ENCODE measurements at places on chromosomes 4 and X.
A peak's percentile ranks its signal among the peaks of the same experiment; 100 is the strongest.

GRCh38 chrX:115018040-115018647 is 728 bp upstream of the IL13RA2 start:
- DNase-seq = no peak

- DNase-seq = no peak
These were observed 361.8 kb downstream of the TEX13C start for GRCh38 chrX:125681507-125681906.

DNA sequence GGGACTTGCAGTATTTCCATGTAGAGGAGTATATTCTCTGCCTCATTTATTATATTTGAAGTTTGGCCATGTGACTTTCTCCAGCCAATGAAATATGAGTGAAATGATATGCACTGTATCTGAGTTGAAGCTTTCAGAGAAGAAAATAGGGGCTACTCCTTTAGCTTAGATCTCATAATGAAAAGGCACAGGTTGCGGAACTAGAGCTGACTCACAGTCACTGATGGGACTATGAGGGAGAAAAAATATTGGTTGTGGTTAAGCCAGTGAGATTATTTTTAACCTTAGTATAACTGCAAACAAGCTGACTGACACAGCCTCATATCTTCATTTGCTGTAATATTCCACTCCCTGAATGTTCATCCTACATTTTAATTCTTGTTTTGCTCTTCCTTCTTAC is 1104.3 kb downstream of the RPA4 start:
- no peak for DNase-seq

DNA sequence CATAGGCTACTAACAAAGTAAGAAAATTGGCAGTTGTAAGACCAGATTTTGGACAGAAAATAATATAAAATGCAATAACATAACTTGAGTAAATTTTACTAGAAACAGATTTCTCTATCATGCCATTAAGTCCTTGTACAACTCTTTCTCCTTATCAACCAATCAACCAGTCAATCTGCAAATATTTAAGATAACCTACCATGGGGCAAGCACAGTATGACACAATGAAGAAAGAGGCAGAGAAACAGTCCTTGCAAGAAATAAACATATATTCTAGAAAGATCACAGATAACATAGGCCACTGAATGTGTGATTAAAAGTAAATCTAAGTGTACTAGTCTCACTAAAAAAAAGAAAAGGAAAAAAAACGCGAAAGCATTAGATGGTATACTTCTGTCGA is 194.8 kb downstream of the PPP3CA start:
- no peak for DNase-seq

DNA sequence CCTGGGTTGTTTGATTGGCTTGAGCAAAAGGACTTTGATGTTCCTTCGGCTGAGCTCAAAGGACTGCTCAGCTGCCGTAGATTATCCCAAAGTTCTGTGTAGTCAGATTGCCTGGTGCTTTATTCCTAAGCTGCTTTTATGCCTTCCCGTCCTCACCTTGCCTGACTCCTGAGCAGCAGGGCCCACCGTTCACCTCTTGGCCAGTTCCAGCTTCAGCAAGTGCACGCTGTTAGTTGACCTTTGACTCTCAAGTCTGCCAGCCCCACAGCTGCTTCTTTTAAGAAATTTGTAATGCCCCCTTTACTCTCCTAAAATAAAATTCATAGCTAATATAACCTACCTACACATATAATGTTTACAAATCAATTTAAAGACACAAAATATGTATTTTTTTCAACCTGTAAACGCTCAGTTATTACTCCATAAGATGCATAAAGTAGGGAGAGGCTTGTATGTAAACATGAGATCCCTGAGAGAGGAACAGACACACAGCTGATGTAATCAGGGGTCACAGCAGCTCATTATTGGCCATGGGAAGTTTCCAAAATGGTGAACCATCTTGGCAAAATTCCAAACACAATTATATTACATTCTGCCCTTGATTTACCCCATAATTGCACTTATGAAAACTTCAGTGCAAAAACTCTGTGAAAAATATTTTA is 28.6 kb downstream of the UCHL1 start:
- no peak for DNase-seq

DNA sequence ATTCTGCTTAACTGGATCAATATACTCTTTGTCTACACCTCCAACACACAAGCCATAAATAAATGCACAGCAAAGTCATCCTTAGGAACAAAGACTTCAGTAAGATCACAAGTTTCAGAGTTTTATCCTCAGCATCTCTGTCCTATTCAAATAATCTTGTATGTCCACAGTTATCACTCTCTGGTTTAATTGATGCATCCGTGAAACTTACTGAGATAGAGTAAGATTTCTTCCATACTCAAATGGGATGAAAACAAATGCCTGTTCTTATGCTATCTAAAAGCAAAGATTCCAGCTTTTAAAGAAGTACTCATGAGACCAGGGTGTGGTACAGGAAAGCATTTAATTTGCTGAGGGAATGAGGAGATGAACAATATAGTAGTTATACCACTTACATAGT is 184.6 kb upstream of the SLC7A11 start:
- DNase-seq = no peak

GRCh38 chrX:7146703-7147412 is 654 bp upstream of the STS start:
- DNase-seq = no peak

GRCh38 chr4:7638489-7638888 is 203.8 kb upstream of the PSAPL1 start:
- DNase-seq = no peak

DNA sequence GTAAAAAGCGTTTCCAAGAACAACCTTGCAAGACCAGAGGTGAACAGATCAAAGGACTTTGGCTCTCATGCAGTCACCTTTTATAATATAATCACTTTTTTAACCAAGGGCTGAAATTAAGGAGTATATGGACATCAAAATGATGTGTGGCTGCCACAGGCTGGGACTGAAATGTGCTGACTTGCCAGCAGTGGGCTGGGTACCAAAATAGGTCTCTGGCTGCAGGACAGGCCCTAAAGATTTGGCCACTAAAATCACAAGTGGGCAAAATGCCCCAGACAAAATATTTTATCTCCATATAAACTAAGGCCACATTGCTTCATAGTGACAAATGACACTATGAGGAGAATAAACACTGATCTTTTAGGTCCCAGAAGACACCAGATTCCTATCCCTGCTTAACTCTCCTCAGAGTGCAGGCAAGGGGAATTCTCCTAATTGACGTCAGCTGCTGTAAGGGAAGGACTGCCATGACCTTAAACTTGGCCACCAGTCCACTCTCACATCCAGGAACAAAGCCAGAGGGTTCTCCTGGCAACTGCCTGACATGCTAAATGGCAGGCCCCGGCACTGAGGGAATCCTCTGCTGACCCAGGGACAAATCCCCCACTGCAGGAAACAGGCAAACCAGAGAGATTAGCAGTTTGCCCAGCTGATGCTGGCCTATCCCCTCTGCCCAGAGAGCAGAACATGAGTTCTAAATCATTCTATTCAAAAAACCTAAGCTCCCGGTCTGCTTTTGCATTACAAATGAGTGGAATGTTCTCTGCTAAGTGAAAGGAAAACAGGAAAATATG is 155.8 kb downstream of the PPP3CA start:
- peak; percentile 87 for DNase-seq

DNA sequence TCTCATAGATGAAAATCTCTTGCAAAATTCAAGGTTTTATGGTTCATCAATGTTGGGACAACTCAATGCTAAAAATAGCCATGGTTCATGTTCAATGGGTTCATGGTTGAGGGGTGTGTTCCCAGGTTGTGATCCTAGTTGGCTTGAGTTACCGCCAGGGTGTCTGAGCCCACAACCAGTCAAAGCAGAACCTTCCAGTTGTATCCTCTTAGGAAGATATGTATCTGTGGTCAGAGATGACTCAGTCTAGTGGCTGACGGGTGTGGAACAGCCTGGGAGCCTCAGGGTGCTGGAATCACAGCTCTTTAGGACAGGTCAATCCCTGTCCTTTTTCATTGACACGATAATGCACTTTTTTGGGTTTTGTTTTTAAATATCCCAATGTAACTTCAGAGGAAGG is 192.3 kb upstream of the NR3C2 start:
- no peak for DNase-seq

GRCh38 chr4:71609651-71610050 is 174.2 kb downstream of the GC start:
- DNase-seq = no peak

DNA sequence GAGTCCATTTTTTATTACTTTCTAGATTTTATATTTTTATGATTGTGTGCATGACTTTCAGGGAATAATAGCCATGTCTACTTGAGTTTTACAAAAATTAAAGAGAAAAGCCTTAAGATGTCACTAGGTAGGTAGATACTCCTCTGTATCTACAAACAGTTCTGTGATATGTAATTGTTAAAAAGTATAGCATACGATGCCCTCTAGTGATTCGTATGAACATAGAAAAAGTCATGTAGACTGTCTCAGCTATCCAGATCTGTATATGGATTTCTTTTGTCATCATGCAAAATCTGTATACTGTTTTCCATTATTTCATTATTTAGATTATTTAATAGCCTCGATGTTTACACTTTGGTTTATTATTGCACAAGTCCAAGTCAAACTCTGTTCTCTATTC is 856.6 kb downstream of the CENPC start:
- DNase-seq = no peak

- no peak for DNase-seq
These were observed 35.2 kb upstream of the PHEX start for GRCh38 chrX:21996872-21997455.

DNA sequence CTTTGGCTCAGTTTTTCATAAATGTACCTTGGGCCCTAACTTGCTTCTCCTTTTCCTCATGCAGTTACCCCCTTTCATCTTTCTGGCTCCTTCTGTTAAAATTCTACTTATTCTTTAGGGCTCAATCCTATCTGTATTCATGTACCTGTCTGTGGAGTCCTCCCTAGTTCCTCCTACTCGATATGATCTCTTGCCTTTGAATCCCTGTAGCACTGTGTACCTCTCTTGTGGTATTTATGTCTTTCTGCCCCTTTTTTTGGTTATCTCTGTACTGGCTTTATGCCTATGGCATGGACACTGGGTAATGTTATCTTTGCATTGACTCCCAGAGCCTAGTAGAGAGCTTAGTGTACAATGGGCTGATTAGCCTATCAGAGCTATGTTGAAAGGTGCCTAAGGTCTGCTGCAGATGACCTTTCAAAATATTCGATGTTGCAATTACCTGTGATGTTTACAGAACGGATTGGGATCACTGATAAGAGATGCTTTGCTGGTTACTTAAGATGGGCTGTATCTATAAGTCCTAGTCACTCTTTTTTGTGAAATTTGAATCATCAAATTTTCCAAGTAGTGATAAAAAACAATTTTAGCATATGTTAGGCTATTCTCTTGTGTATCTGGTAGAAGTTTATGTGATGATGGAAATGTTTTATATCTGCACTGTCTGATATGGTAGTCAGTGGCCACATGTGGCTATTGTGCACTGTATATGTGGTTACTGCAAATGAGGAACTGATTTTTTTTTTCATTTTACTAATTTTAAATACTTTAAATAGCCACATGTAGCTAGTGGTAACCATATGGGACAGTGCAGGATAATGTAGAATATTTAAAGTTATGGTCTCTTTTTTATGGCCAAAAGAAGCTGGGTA is 33.5 kb downstream of the TMEM164 start:
- no peak for DNase-seq

DNA sequence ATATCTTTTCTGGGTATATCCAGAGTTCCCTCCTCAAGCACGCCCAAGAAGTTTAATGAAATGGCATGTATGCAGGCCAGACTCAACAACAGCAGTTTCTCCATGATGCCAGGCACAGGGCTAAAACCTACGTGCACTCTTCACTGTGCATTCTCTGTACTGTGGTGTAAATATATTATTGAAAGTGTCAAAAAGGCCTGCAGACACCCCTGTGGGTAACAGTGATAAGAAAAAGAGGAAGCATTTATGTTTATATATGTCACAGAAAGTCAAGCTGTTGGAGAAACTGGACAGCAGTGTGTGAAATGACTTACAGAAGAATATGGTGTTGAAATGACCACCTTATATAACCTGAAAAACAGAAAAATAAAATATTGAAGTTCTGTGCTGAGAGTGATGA is 29.6 kb upstream of the DCAF8L1 start:
- DNase-seq = no peak

DNA sequence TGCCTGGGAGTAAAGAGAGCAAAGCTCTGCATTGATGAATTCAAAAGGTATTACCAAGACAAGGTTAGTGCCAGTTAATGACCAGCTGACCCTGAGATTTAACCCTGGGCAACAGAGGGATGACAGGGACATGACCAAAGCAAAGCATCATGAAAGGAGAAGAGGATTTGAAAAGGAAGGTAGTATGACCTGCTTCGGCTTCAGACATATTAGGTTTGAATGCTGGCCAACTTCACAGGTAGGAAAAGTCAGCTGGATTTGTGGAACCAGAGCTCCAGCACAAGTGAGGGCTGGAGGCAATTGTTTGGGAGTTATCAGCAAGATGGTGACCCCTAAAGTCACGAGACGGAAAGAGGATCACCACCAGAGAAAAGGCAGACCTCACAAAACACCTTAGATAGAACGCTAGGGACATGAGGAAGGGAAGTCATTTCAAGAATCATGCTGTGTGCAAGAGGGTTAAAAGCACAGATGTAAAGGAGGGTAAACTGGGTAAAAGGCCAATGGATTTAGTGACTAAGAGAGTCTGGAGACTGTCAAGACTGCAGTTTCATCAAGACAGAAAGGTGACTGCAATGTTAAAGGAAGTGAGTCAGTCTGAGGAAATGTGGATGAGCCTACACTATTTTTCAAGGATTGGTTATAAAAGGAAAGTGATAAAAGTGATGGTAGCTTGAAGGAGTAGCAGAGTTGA is 45.6 kb downstream of the SH3RF1 start:
- DNase-seq = no peak

DNA sequence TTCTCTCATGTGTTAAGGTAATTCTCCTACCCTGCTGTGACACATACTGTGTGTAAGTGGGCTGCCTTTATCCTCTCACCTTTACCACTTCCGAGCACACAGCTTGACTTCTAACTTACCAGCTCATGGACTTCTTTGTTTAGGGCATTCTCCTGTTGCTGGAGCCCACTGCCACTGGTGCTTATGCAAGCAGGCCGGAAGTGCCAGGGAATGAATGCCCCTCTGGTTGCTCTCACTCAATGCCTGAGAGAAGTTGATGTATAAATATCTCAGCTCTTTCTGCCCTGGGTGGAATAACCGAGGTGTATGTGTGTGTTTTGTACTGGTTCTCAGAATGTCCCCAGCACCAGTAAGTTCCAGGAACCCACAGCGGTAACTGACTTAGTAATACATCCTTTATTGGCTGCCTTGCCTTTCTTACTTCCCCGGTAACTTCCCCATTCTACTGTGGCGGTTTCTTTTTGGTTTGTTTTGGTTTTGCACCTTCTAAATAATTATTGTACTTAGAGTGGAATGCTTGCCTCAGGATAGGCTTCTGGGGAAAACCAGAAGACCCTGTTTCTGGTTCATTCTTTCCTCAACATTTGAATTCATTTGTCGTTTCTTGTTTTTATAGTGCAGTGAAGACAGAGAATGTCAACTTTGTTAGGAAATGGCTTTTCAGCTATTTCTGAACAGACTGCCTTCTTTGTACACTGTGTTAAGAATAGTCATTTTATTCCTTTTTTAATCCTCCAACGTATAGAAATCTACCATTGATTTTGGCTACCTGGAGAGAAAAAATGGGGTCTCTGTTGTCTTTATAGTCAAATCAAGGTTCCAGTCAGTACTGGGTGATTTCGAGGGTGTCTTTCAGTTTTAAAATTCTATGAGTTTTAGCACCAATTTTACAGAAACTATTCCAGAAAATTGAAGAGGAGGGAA is 45.4 kb downstream of the CXorf58 start:
- DNase-seq = no peak
